ENCODE measurements at places on chromosomes 12 and 14.

DNA sequence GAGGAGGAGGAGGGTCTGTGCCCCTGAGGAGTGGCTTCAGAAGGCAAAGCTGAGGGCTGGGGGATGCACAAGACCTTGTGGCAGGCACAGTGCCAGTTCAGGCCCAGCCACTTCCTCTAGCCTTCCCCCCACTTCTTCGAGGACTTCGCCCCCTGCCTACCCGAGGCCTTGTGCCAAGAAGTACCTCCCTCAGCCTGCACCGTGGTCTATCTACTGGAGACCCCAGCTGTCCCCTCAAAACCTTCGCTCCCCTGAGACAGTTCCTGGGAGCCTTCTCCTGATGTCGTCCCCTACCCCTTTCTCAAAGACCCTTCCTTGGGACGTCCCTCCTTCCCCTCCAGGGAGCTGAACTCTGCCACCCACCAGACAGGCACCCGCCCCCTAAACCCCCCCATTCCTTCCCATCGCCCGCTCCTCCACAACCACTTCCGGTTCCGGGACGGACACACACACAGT, 604 bp downstream of the ZNF384 start:
- no peak for DNase-seq

DNA sequence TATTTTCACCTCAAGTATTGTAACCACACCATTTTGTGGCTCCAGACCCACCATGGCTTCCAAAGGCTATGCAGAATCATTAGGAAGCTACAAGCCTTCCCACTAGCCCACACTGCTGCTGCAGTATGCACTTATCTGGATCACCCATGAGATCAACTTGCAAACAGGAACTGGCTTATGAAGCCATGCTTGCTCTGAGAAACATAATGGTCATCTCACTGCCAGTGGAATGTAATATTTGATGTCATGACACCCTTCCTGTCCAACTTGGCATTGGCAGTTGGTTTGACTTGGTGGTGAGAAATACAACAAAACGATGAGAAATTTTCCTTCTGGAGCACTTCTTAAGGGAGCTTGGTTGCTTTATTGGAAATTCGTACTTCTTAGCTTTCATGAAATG, 69.3 kb upstream of the FRMD6 start:
- no peak for DNase-seq

- DNase-seq = no peak
These were observed 4.0 kb downstream of the STON2 start for GRCh38 chr14:81396113-81396512.

DNA sequence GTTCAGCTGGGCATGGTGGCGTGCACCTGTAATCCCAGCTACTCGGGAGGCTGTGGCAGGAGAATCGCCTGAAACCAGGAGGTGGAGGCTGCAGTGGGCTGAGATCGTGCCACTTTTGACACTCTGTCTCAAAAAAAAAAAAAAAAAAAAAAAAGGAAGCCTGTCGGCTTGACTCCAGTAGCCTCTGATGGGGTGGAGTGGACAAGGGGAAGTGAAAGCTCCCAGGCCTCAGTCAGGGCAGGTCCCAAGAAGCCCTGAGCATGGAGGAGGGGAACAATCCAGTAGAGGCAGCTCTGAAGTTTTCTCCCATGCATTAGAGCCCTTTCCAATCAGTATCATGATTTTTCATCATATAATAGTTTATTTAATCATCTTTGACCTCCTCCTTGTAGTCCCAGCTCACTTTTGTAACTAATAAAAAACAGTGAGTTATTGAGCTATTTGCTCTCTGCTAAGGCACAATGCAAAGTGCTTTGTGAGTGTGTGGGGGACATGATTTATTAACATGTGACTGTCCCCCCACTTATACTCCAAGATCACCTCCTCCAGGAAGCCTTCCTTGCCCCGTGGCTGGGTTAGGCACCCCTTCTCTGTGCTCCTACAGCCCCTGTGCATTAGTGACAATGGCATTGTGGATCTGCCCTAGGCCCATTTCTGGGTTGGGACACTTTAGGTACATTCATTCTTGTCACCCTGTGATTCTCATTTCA, 4.7 kb upstream of the SSH1 start:
- DNase-seq = no peak

DNA sequence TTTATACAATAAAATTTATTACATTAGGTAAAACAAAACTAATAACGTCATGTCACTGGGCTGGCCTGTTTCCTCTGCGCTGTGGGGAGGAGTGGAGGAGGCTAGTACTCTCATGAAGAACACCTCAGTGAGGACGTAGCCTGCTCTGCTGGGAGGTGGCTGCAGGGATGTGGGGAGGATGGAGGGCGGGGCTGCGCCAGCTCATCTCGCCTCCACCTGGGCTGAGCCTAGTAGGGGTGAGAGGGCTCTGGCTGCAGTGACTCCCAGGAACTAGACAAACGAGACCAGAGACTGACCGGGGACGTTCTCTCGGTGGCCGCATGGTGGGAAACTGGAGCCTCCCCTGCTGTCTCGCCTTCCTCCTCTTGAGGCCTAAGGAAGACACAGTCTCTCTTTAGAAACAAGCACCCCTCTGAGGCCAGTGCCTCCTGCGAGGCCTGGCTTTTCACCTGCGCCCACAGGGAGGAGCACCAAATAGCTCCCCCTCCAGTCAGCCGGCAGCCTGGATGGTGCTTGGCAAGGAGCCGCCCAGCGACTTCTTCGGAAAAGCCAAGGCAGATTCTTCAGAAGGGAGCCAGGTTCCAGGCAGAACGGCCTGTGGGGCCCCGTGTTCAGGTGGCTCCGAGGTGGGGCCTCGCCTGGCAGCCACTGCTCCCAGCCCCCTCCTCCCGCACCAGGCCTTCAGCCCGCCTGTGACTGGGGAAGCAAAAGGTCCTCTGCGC, 62.4 kb downstream of the PLEKHG3 start:
- no peak for DNase-seq

DNA sequence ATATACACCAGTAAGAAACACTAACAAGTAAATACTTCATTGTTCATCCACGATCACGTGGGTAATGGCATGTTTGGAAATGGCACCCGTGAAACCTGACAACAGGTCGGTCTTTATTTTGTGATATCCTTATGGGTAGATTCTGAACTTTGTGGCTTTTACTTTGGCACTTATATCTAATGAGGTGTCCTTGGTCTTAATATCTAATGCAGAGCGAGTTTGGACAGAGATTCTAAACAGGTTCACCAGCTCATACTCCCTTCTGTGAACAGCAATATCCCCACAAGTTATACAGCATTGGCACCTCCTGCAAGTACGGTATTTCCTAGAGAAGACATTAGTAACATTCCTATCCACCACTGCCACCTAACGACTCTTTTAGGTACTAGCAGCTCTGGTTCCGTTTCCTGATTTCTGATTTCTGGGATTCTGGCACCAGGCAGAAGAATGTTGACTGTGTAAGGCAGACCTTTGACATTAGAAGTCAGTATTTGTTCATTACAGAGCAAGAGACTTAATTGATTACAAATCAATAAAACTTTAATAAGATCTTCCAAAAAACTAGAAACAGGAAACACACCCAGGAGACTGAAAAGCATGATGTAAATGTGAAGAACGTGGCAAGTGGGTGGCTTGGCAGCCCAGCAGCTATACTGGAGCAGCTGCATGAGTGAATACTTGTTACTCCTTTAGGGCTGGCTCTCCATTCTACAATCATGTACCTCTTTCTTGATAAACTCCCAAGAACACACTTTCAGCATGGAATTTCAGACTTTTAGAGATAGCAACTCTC, 2.5 kb downstream of the ANG start:
- peak; percentile 81 for DNase-seq

DNA sequence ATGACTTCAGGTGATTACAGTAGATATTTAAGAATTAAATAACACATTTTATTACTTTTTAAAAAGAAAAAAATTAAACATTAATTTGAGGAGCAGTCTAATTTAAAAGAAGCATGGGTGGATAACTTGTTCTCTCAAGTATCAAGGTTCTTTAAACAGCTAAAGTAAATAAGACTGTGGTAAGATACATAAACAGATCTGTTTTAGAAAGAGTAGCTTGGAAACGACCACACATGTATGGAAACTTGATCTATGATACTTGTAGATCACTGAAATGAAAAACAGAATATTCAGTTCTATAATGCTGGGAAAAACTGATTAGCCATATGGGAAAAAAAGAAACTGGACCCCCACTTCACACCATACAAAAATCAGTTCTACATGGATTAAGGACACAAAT, 36.0 kb downstream of the TC2N start:
- DNase-seq = no peak

DNA sequence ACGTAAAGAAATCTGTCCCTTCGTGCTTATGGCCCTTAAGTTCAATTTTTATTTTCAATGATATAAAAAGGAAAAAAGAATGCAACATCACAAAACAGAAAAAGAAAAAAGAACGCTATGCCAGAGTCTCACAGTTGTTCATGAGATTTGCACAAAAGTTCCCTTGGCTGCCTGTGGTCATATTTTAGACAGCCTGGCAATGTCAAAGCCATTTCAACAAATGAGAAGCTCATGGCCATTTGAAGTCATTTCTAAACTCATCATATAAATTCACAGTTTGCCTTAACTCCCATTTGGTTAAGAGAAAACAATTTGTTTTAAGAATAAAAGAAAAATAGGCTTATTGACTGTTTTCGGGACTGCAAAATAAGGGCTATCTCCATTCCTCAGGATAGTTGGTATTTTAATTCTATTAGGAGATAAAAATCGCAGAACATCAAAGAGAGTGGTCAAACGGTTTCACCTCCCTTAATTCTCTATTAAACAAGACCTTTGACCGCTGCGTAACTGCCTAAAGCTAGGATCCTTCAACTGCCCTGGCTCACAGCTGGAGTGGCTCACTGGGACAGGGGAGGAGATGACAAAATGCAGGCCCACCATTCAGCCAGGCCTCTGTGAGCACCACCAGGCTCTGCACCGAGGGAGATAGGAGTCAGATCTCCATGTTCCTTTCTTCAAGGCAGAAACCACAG, 119.2 kb upstream of the DAAM1 start:
- no peak for DNase-seq

GRCh38 chr12:80400571-80400991, 43.5 kb upstream of the PTPRQ start:
- no peak for DNase-seq

GRCh38 chr14:70148911-70149595, 39.7 kb downstream of the SLC8A3 start:
- no peak for DNase-seq

- no peak for DNase-seq
These were observed 396.8 kb downstream of the NUAK1 start for GRCh38 chr12:105741786-105742566.

- no peak for DNase-seq
These were observed 41.1 kb downstream of the YAF2 start for GRCh38 chr12:42196723-42197603.

GRCh38 chr12:47383942-47384341, 304.2 kb upstream of the AMIGO2 start:
- DNase-seq = no peak

DNA sequence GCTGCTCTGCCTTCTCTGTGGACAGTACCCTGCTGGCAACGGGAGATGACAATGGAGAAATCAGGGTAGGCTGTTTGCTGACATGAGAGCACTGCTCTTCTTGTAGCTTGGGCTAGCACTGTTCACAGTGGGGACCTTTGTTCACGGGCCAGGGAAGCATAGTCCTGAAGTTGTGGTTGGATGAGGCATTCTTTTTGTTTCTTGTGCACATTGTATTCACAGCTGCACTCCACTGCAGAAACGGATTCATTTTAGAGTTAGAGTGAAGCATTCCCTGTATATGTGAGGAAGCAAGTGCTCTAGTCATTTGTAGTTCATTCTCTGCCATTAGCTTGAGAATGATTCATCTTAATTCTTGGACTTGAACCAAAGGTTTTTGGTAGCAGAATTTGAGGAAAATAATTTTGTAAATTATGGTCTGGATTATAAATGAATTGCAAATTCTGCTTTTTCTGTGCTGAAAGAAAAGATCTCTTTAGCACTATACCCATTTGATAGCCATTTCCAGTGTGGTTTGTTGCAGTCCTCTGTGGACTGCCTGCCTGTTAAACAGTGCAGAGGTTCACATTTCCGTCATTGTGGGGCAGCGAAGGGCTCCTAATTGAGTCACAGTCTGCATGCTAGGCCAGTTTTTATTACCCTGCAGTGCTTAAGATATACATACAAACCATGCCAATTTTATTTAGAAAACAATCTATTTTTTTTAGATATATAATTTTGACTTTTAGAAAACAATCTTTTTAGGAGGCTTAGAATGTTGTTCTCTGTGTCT, 80.6 kb downstream of the APAF1 start:
- peak; percentile 28 for DNase-seq

GRCh38 chr14:57078054-57078453, 190.7 kb downstream of the EXOC5 start:
- DNase-seq = no peak

Measured in NCI-H1092 treated with DMSO at 0.1 percent for 48 hours (cell line).